ENCODE measurements at places on chromosomes 6 and 20.

DNA sequence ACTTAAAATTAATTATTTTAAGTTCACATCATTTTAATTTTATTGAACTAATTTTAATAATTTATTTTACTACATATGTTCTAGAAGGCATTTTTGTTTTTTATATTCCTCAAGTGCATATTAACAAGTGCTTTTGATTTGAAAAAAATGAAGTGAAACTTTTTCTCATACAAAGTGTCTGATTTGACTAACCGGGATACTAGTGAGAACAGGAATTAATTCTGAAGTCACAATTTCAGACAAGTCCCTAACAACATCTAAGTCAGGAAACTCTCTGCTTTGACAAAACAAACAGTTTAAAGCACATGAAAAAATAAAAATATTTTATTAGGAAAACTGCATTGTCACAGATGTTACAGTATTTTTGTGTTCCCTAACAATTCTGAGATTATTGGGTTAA lies 1166.3 kb upstream of the CITED2 start:
- DNase-seq: no peak

DNA sequence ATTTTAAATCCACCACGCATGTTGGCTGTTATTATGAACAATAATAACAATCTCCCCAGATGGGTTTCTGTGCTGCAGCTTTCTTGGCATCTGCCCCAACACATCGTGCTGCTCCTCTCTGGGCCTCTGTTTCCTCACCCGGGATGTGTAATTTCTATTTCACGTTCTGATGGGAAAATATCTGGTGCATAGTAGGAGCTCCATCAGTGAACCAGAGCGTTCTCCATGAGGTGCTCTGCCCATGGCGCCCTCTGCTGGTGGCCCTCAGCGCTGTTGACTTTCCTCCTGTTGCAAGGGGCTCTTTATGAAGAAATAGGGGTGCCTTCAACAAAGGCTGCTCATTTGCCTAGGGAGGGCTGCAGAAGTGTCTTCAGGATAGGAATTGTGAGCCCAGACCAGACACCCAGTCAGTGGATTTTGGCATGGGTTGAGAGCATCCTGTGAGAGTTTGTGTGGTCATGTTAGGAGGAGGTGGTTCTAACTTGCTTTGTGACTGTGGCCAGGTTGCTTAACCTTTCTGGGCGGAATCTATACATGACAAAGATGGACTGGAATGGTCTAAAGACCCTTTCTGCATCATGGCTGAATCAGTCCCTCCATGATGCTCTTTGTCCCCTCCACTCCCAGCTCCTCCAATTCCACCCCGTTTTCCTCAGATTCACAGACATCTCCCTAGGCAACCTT lies 8.1 kb downstream of the SCRT2 start:
- DNase-seq: no peak

- no peak for DNase-seq
These were observed 315.6 kb upstream of the QKI start for GRCh38 chr6:163098827-163099479.

DNA sequence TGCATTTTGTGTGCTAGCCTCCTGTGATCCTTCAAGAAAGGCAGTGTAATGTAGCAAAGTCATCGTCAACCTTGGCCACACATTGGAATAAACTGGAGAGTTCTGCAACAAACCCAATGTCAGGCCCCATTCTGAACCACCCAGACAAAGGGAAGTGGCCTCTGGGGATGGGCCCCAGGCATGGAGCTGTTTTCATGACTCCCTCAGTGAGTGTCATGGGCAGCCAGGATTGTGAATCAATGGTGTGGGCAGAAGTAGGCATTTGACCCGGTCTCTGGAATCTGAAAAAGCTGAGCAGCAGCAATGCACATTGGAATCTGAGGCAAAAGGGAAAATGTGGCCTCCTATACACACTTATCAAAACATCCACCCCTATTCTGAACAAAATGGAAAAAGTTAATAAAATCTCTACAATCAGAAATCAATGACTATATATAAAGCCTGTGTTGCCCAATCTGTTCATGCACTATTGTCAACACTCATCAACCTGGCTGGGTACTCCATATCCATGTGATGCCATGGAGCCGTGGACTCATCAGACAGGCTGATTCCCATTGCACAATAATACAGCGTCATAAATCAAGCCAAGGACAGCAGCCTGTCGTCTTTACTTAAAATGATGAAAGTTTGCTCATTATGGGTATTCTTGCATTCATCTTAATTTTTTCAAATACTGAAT lies 134.9 kb upstream of the STMND1 start:
- DNase-seq: no peak

DNA sequence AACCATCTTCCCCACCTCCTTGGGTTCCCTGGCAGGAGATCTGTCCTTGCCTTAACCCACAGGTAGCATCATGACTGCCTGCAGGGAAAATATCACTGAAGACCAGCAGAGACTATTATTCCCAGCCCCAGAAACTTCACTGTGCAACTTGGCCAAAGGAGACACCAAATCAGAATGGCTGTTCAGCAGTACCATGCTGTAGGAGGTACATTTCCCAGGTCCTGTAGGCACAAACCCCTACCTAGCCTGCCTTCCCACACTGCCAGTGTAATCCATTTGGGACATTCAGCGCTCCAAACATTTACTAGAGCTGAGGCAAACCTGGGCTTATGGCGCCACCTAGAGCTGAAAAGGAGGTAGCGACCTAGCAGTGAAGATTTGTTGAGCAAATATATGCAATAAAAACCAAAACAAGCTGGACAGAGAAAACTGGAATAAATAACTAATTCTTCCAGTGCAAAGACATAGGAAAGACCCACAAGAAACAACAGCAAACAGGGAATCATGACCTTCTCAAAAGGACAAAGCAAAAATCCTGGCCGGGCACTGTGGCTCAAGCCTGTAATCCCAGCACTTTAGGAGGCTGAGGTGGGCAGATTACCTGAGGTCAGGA lies 60.3 kb downstream of the VTA1 start:
- DNase-seq: no peak

- no peak for DNase-seq
These were observed 171.3 kb downstream of the ANKRD60 start for GRCh38 chr20:58056921-58057686.

GRCh38 chr20:37846573-37846972 lies 56.4 kb upstream of the VSTM2L start:
- no peak for DNase-seq

DNA sequence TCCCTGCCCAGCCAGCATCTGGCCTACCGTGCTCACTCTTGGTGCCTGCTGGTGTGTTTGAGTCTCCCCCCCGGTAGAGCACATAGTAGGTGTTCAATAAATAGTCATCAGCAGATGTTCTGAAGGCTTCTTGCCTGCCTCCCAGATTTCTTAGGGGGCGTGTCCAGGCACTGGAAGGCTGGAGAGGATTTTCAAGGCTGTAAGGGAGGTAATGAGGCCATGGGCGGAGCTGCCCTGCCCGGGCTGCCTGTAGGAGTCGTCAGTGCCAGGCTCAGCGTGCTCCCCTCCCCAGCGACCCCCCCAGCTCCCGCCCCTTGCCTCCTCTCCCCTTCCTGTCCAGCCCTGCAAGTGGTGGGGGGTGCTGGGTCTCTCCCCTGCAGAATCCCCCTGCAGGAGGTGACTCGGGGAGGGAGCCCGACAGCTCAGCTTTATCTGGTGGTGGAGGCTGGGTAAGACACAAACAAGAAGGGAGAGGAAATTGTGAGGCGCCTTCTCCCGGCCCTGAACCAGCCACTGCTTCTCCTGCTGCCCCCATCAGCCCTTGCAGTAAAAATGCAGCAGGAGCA lies 55.9 kb downstream of the BCAS4 start:
- DNase-seq: no peak

DNA sequence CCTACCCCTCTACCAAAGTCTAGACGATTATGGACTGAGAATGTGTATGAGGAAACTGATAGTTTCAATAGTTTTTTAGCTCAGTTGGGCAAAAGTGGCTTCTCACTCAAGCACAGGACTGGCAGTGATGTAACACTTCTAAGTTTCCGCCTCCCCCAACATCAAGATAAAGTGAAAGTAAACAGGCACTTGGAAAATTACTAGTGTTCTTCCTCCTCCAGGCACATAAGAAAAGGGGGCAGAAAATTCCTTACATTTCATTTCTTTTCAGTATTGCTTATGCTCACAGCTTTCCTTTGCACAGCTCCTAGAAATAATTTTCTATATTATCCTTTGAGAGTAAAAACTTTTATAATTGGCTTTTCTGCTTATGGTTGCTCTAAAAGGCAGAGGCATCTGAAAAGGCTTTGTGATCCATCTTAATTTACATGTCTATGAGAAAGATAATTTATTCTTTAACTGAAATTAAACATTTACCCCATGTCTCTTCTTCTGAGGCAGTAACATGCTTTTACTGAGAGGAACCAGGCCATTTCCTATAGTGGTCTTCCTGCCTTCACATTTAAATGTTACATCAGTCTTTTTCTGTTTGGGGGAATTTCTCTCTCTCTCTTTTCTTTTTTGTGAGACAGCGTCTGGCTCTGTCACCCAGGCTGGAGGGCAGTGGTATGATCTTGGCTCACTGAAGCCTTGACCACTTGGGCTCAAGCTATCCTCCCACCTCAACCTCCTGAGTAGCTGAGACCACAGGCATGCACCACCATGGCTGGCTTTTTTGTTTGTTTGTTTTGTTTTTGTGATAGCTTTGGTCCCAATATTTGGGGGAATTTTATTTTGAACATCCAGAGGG lies 65.0 kb upstream of the EEF1A1 start:
- no peak for DNase-seq

DNA sequence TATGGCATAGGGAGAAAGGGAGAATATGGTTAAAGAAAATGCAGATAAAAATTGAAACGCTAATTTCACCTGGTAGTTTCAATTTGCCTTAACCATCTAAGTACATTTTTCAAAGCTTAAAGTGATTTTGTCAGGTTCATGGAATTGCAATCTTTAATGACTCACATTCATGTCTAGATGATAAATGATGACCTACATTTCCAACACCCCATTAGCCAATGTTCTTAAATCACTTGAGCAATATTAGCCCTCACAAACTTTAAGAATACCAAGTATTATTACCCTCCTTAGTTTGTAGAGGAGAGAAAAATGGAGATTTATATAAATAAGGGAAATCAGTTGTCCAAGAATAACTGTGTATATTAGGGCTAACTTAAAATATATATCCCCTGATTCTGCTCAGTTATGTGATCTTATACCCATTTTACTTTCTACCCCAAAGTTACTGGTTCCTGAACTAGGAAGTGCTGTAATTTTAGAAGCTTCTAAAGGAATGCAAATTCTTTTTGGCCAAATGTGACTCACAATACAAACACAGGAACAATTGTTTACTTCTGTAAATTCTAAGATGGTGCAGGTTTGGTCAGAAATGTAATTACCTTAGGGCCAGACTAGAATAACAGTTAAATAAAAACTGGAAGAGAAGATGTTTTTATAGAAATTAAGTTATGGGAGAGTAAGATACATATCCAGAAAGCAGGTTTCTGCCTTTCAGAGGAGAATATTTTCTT lies 34.5 kb downstream of the TPBG start:
- no peak for DNase-seq

DNA sequence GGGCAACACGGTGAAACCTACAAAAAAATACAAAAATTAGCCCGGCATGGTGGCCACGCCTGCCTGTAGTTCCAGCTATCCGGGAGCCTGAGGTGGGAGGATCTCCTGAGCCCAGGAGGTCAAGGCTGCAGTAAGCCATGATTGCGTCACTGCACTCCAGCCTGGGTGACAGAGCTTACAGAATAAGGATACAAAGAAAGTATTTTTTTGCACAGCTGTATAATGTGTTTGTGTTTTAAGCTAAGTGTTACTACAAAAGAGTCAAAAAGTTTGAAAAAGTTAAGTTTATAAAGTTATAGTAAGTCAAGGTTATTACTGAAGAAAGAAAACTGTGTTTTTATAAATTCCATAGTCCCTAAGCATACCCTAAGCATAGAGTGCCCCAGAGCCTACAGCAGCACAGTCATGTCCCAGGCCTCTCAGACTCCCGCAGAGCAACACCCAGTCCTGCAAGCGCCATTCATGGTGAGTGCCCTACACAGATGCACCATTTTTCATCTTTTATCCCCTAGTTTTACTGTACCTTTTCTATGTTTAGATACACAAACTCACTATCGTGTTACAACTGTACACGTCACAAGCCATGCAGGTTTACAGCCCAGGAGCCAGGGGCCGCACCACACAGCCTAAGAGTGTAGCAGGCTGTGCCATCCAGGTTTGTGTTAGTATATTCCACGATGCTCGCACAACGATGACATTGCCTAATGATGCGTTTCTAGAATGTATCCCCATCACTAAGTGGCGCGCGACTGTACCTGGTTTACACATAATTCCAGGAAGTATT lies 22.4 kb downstream of the TAF4 start:
- DNase-seq: no peak

DNA sequence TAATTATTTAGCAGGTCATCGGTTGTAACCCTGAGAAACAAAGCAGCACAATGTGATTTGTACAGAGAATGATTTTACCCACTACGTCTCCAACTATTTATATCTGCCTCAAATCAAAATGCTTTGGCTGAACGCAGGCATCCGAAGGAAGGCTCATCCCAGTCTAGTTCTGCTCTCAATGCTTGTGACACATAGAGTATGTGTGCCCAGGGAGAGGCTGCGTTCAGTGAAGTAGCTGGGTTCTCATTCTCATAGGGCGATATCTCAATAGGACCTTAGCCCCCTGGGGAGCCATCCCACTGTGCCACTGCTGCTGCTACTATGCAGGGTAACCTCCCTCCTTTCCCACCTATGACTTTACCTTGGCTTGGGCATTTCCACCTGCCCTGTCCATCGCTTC lies 407 bp downstream of the GABRR2 start:
- no peak for DNase-seq

DNA sequence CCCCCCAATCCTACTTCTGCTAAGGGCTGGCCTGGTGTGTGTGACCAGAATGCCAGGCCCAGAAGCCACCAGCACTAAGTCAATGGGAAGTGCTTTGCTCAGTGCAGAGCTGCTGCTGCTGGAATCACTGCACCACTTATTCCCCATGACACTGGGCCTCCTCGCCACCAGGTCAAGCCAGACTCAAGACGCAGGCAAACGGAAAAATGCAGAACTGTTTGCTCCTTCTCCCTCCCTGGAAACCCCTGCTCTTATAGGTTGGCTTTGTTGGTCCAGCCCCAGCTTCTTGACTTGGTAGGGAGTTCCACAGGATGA lies 121.9 kb downstream of the PHACTR3 start:
- DNase-seq: no peak

- no peak for DNase-seq
These were observed 60.6 kb downstream of the TRAM2 start for GRCh38 chr6:52516269-52516668.

GRCh38 chr20:11891776-11892545 lies 25.7 kb upstream of the BTBD3 start:
- no peak for DNase-seq

- DNase-seq: peak; percentile 28
These were observed 24.5 kb upstream of the TCP11 start for GRCh38 chr6:35165630-35166071.

GRCh38 chr20:59078231-59078630 lies 35.6 kb upstream of the PRELID3B start:
- DNase-seq: no peak

- no peak for DNase-seq
These were observed 37.8 kb downstream of the ADGRF4 start for GRCh38 chr6:47736083-47736700.

Measured in suprapubic skin (tissue), 4 donors.